ENCODE measurements at places on chromosomes 5 and 9. TPM values are rescaled to one million over a fixed set of nuclear protein-coding genes. Genes with fewer than 3 reads are reported as not detected.

WDR31 gene
- total RNA-seq: 10.9 TPM

SLC25A2 gene
- total RNA-seq: not detected

DNA sequence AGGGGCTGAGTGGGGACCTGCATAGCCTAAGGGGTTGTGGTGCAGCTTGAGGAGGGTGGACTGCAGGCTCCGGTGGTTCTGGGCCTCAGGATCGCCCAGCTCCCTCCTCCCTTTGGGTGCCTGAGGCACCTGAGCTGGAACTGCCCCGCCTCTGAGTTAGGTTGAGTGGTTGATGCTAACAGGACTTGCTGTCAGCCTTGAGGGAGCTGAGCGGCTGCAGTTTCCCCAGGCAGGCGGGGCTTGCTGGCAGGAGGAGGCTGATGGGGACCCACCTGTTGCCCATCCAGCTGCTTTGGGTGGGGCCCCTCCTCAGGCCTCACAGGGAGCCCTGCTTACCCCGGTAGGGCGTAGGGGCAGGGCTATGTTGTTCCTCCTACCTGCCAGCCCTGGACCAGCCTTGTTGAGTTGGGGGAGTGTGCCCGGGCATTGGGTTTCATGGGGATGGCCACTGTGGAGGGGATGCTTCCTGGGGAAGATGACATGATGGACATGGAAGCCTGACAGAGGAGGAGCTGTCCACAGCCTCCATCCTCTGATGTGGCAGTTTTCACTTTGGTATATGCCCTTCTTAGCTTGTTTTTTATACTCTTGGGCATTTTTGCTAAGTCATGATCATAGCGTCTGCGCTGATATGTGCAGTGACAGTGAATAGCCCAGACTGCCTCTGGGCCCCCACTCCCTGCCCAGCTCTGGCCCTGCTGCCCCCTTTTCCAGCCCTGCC, 14.3 kb downstream of the WNK2 start:
- DNase-seq: no peak

GRCh38 chr9:91374939-91375338, 13.2 kb upstream of the AUH start:
- no peak for DNase-seq

- DNase-seq: no peak
These were observed 56.2 kb upstream of the PIK3R1 start for GRCh38 chr5:68159224-68159951.

GRCh38 chr9:77374266-77374665, 196.9 kb downstream of the VPS13A start:
- no peak for DNase-seq

Measured in cardiac septum (tissue), 1 donor.